ENCODE measurements at places on chromosomes 1 and 21. TPM values are rescaled to one million over a fixed set of nuclear protein-coding genes. Genes with fewer than 3 reads are reported as not detected.

The TNFRSF4 gene
- not detected for total RNA-seq

The SLC5A9 gene
- not detected for total RNA-seq

The KCNT2 gene
- 2.9 TPM for total RNA-seq

The NUP210L gene
- total RNA-seq = 0.12 TPM

The SPOCD1 gene
- 7.0 TPM for total RNA-seq

The C1QTNF12 gene
- 0.35 TPM for total RNA-seq

The LCA5L gene
- total RNA-seq = 0.35 TPM

The HCN3 gene
- 0.53 TPM for total RNA-seq

The PLPP3 gene
- 26.1 TPM for total RNA-seq

The CSMD2 gene
- 3.7 TPM for total RNA-seq

The RABIF gene
- total RNA-seq = 5.7 TPM

The PRDM16 gene
- total RNA-seq = 11.4 TPM

The PFKFB2 gene
- 5.6 TPM for total RNA-seq
